ENCODE measurements at places on chromosomes 12 and 14.

GRCh38 chr14:60250257-60251035, 1.4 kb downstream of the PPM1A start:
- DNase-seq, result no peak

- DNase-seq, result no peak
Observed at GRCh38 chr12:130073721-130074120, 88.5 kb upstream of the FZD10 start.

- DNase-seq, result no peak
Observed at GRCh38 chr12:152440-152839, 61.5 kb downstream of the SLC6A12 start.

GRCh38 chr12:121536899-121537813, 43.7 kb downstream of the KDM2B start:
- DNase-seq, result no peak

- DNase-seq, result no peak
Observed at GRCh38 chr12:119479121-119479561, 114.4 kb upstream of the TMEM233 start.

DNA sequence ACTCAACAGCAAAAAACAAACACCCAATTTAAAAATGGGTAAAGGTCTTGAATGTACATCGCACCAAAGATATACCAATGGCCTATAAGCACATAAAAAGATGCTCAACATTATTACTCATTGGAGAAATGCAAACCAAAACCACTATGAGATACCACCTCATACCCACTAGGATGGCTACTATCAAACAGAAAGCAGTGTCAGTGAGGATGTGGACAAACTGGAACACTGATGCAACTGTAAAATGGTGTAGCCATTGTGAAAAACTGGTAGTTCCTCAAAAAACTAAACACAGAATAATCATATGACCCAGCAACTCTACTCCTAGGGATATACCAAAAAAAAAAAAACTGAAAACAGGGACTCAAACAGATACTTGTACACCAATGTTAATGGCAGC, 49.3 kb downstream of the CDK17 start:
- no peak for DNase-seq

DNA sequence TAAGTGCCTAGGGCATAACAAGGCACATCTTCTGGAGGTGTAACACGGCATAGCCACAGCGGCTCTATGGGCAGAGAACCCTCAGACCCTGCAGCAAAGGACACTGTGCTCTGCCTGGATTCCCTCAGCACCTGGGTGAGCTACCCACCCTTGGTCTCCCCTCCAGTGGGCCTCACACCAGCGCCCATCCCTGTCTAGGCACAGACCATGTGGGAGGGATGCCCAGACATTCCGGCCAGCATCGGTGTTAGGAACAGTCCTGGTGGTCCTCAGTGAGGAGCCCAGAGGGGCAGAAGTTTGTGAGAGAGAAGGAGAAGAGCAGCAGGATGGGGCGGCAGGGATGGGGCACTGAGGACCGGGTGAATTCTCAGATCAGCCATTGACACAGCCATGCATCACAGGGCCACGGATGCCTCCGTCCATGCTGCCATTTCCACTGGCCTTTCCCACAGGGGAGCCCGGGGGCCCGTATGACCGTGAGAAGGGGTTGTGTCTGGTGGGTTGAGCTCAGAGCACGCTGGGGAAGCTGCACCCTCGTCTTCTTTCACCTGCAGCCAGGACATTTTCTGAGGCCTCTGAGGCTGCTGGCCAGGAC, 282.7 kb upstream of the SFSWAP start:
- DNase-seq, result no peak
